Memory B cell (primary cell): ENCODE measurements at places on chromosomes 11 and 22.

DNA sequence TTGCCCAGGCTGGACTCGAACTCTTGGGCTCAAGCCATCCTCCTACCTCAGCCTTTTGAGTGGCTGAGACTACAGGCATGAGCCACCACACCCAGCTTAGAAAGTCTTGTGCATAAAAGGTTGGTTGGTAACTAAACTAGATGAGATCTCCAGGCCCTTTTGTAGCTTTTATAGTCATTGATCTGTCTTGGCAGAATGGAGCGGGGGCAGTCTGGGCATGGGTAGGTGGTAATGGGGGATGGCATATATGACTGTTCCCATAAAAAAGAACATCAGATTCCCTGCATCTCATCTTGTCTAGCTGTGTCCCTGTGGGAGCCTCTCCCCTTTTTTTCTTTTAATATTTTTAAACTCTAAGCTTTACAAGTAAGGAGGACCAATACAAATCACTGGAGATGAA is 30.2 kb downstream of the ABCC8 start:
- DNase-seq = no peak

- no peak for DNase-seq
These were observed 22.0 kb downstream of the TBX1 start for GRCh38 chr22:19782533-19782932.

GRCh38 chr22:50309601-50309991 is 2.1 kb upstream of the PLXNB2 start:
- DNase-seq = no peak

- DNase-seq = no peak
These were observed 23.8 kb downstream of the MB start for GRCh38 chr22:35593071-35593890.

DNA sequence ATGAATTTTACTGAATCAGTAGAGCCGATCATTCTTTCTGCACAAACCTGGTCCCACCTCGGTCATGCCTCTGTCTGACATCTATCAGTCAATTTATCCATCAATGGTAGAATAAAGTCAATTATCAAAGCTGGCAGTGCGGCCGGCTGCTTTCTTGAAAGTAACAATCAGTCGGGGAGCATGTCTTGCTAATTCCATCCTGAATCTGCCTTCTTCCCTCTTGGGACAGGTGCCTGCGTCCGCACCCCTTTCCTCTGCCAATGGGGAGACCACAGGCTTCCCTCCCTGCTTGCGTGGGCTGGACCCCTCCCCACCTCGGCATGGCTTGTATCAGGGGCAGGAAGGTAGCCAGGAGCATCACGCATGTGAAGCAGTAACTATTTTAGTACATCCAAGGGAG is 962.9 kb downstream of the BRD1 start:
- no peak for DNase-seq

DNA sequence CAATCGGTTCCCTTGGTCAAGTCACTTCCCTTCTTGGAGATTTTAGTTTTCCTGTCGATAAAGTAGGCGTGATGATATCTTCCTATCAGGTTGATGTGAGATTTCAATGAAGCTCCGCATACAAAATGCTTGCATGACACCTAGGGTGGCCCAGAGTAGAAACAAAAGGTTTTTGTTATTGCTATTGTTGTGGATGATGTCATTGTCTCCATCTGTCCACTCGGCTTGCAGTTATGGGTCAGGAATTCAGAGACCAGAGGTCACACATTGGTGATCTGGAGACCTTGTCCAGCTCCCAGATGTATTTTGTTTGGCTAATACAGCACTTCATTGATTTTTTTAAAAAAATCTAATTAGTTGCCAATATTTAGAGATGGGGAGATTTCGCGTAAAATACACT is 382.1 kb downstream of the MN1 start:
- DNase-seq = no peak

DNA sequence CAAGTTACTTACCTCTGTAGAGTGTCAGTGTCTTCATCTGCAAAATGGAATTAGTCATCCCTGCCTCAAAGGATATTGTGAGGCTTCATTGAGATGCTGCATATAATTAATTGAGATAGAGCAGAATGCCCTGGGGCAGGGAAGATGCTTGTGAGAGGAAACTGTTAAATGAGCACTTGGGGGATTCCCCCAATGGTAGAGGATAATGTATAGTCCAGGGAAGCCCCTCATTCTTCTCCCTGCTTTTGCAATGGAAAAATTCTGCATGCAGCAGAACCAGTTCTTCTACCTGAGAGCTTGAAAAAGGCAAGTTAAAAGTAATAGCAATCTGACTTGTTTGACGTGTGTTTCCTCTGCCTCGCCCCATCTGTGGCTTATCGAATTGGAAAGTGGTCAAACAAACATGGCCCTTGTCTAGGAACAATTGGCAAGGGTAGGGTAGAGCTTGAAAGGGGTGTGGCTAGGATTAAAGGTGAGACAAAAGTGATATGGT is 90.9 kb downstream of the NAV2 start:
- DNase-seq = no peak

DNA sequence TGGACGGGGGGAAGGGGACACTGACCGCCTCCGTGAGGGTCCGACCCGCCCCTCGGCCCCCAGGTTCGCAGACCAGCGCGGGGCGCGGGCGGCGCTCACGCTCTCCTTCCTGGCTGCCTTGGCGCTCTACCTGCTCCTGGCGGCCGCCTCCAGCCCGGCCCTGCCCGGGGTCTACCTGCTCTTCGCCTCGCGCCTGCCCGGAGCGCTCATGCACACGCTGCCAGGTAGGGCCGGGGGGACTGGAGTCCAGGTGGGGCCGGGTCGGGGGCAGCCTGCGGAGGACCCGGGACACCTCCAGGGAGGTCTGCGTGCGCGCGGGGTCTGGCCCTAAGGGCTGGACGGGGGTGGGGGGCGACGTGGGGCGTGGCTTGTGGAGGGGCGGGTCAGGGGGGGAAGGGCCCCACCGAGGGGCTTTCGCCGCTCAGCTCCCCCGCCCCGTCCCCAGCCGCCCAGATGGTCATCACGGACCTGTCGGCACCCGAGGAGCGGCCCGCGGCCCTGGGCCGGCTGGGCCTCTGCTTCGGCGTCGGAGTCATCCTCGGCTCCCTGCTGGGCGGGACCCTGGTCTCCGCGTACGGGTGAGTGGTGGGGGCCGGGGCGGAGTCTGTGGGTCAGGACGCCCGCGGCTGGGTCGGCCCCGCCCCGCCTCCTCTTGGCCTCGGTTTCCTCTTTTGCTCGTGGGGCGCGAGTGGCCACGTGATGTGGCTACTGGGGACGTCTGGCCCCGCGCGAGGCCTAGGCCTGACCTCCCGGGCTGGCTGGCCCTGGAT is 19.9 kb downstream of the PHLDA2 start:
- no peak for DNase-seq

- DNase-seq = no peak
These were observed 3.9 kb downstream of the MALAT1 start for GRCh38 chr11:65502555-65503367.

GRCh38 chr11:92162776-92163175 is 61.8 kb upstream of the FAT3 start:
- DNase-seq = no peak

- no peak for DNase-seq
These were observed 15.8 kb upstream of the RTN4RL2 start for GRCh38 chr11:57444362-57445121.

GRCh38 chr11:33187998-33188722 is 26.9 kb upstream of the CSTF3 start:
- DNase-seq = no peak

DNA sequence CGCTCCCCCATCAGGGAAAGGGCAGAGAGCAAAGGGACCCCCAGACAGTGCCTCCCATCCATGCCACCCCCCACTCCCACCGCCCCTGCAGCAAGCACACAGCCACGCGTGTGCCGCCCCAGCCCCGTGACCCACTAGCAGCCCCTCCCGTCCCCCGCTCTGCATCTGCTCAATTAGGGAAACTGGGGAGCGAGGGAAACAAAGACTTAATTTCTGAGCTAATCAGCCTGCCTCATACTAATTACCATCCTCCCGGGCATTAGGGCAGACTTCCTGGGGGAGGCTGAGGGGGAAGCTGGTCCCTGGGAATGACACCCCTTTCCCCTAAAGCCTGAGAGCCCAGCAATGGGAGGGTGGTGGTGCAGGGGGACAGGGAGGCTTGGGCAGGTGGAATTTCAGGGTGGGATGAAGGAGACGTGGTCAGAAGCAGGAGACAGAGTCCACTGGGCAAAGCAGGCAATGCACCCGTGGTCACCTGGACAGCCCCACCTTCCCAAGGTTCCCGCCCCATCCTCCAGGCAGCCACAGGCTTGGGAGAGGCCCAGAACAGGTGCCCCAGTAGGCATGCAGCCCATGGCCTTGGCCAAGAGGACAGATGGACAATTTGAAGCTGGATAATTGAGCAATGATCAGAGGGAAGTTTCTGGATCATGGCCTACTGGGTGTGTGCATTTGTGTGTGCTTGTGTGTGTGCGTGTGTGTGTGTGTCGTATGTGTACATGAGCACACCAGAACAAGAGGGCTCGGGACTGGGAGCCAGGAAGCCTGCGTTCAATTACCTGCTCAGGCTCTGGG is 20.6 kb downstream of the ELFN2 start:
- DNase-seq = no peak

DNA sequence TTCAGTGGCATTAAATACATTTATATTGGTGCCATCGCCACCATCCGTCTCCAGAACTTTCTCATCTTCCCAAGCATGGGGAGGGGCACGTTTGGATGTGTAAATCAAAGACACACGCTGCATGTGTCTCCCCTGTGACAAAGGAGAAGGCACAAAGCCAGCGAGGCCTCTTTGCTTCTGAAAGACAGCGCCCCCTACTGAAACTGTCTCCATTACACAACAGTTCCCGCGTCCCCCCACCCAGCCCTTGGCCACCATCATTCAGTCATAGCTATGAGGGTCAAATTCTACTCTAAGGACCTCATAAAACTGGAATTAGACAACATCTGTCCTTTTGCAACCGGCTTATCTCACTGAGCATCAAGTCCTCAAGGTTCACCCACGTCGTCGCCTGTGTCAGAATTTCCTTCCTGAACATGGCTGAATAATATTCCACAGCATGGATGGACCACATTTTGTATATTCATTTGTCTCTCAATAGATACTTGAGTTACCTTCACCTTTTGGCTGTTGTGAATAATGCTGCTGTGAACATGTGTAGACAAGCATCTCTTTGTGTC is 64.8 kb downstream of the IGF2 start:
- DNase-seq = no peak

GRCh38 chr11:92152245-92152644 is 72.4 kb upstream of the FAT3 start:
- DNase-seq = no peak

DNA sequence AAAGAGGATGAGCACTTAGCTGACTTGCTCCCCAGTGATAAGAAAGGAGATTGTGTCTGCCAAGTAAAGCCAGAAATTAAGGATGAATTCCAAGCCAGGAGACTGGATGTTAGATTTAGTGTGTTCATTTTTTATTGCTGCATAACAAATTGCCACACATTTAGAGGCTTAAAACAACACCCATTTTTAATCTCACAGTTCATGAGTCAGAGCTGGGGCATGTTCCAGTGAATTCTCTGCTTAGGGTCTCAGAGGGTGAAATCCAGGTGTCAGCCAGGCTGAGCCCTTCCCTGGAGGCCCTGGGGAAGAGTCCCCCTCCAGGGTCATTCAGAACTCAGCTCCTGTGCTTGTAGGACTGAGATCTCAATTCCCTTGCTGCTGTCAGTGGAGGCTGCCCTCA is 352.8 kb downstream of the BUD13 start:
- no peak for DNase-seq

DNA sequence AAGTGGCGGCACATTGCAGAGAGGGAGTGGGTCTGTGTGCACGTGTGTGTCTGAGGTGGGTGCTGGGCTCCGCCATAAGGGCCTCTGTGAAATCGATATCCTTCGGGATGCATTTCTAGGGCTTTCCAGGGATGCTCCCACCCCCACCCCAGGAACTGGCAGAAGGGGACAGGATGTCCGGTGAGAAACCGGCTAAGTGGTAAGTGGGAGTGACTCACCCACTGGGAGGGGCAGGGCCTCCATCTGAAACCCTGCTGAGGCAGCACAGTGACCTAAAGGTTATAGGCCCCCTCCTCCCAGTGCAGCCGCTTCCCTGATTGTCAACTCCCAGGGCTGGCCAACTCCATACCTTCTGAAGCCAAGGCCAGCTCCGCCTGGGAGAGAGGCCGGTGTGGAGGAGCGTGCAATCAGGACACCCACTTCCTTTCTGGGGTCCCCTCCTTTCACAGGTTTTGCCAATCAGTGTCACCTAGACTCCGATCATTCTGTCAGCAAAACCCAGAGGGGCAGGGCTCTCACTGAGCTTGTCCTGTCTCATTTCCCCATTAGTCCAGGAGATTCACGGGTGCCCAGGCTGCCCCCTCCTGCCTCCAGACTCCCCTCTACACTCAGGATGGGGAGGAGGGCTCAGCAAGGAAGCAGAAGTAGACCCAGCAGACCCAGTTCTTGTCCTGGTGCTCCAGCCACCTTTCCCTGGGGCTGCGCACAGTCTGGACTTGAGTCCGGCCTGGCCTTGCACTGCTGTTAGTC is 44.5 kb downstream of the NECTIN1 start:
- DNase-seq = no peak

GRCh38 chr11:92793189-92793588 is 176.3 kb upstream of the MTNR1B start:
- DNase-seq = no peak

GRCh38 chr11:116787436-116787785 is 412 bp downstream of the ZPR1 start:
- DNase-seq = no peak

GRCh38 chr22:31829505-31829904 is 75.7 kb downstream of the DEPDC5 start:
- DNase-seq = no peak

DNA sequence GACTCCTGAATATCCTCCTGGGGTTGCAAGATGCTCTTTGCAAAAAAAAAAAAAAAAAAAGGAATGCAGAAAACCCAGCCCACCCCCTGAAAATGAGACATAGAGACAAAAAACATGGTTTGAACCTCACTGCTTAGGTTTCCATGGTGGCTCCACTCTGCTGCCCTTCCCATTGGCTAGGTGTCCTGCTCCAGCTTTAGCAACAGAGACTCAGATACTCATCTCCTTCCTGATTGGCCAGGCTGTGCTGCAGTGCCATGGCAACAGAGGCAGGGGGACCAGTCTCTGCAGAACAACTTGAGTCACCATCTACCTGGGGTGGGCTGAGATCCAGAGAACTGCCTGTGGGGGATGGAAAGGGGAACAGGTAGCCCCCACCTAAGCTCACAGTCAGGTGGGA is 17.4 kb upstream of the YWHAH start:
- DNase-seq = no peak

- no peak for DNase-seq
These were observed 1432.6 kb upstream of the TENM4 start for GRCh38 chr11:80873310-80873999.

DNA sequence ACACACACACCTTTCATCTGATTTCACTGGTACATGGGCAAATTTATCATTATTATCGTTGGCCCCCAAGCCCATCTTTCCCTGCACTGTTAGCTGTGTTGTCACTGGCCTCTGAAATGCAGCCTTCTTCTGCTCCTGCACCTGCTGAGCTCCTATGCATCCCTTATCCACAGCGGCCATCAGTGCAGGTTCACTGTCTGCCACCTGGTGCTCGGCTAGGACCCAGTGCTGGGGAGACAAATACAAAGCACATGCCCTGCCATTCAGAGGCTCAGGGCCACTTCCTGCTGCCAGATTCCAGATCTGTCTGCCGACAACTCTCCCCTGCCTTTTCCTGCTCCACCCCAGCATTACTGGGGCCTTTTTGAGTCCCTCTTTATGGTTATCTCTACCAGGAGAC is 1205.4 kb downstream of the TBC1D22A start:
- no peak for DNase-seq

- no peak for DNase-seq
These were observed 73.0 kb downstream of the CYB5R2 start for GRCh38 chr11:7600205-7600775.
